NCI-H2081 (cell line): ENCODE measurements at places on chromosomes 2 and 18.
A peak's percentile ranks its signal among the peaks of the same experiment; 100 is the strongest.

DNA sequence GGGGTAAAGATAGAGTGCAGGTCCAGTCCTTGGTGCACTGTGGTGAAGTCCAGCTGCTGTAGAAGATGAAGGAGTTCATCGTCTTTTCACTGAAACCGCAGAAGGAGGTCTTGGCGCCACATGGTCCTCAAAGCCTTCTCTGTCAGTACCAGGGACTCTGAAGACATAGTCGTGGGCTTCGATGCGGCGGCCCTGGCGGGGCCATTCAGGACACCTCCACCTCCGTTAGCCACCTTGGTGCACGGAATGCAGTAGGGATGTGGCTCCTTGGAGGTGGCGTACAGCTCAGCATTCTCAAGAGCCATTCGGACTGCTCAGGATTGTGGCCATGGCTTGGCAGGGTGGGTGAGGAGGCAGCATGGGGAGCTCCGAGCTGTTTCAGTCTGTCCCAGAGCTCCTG lies 418.8 kb downstream of the SUCLG1 start:
- DNase-seq, result no peak

GRCh38 chr2:6785493-6785892 lies 80.2 kb downstream of the CMPK2 start:
- no peak for DNase-seq

- no peak for DNase-seq
Observed at GRCh38 chr18:69874058-69874457, 73.6 kb downstream of the CD226 start.

GRCh38 chr18:69109686-69110085 lies 291.0 kb upstream of the DOK6 start:
- no peak for DNase-seq

DNA sequence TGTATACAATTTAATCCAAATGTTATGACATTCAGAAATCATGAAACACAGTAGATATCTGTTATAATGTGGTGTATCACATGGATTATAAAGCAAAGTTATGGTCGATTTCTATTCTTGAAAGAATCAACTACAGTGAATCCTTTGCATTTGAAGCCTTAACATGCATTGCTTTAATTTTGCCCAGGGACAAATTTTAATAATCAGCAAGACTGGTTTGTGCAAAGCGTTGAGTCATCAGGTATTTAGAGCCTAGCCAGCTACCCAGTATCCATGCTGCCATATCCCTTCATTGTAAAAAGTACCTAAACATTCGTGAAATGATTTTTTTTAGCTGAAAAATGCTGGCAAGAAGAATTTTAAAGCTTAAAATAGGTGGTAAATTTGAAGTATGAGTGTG lies 8.9 kb upstream of the SPDYA start:
- no peak for DNase-seq

- DNase-seq, result no peak
Observed at GRCh38 chr2:157442191-157442590, 1.7 kb downstream of the CYTIP start.

DNA sequence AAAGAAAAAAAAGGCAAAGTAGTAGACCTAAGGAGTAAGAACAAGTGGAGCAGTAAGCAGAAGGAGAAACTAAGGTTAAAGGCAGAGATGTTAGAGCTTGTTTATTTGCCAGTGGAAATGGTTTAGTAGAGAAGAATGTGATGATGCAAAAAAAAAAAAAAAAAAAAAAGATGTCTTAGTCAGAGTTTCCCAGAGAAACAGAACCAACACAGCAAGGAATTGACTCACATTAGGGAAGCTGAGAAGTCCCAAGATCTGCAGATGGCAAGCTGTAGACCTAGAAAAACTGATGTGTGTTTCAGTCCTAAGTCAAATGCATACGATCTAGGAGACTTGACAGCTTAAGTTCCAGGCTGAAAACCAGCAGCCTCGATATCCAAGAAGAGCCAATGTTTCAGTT lies 1548.8 kb upstream of the LRRTM1 start:
- DNase-seq, result no peak

DNA sequence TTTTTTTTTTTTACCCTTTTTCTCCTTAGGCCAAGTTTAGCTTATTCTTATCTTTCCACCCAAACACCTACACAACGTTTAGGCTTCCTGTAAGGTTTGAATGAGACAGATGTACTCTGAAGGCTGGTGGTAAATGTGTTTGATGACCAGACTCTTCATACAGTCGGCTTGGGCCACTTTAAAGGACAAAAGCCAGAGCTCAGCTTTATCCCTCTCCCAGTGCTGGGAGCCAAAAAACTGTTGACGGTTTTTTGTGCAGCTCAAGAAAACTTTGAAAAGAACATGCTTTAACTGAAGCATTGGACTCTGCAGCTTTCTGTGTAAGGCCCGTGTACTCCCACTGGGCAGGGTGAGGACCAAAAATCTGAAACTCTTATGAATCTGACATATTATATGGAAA lies 15.4 kb downstream of the CD8A start:
- no peak for DNase-seq

GRCh38 chr2:240925191-240925567 lies 19.0 kb downstream of the CROCC2 start:
- no peak for DNase-seq

DNA sequence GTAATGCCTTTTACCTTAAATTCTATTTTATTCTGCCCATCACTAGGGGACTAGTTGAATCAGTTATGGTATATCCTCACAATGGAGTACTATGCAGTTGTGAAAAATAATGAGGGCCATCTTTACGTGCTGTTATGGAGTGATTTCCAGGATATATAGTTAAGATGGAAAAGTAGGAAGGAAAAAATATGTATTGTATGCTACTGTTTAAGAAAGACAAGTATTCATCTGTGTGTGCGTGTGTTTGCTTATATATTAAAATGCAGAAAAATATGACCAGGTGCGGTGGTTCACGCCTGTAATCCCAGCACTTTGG lies 32.5 kb upstream of the MRPL33 start:
- DNase-seq, result no peak

- DNase-seq, result no peak
Observed at GRCh38 chr2:217707131-217707611, 295.6 kb downstream of the TNS1 start.

DNA sequence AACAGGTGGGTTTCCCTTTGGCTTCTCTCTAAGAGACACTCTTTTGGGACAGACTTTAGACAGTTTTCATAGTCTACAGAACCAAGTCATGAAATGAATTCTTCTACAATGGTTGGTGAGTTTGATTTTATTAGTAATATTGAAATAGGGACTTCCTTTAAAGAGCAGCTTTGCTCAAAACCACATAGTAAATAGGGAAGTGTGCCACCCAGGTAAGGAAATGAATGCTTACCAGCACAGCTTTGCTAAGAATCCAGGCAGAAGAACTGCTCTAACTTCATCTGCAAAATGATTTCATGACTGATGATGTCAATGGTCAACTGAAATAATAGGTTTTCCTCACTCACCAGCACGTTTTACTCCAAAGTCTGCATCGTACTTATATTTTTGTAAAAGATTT lies 89.2 kb downstream of the NYAP2 start:
- DNase-seq, result no peak

DNA sequence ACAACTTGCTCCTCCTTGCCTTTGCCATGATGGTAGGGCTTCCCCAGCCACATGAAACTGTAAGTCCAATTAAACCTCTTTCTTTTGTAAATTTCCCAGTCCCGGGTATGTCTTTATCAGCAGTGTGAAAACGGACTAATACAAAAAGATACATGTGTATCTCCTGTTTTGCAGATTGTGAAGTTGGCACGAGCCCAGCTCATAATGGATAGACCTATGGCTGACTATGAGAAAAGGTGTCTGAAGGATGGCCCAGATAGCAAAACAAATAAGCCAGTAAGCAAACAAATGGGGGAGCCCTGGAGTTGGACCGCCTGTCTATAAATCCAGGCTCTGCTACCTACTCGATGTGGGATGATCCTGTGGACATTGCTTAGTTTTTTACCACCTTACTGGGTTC lies 15.5 kb upstream of the PRKCE start:
- DNase-seq, result no peak

GRCh38 chr18:11850821-11851145 lies 430 bp upstream of the CHMP1B start:
- no peak for DNase-seq

GRCh38 chr2:102206666-102207341 lies 20.0 kb downstream of the IL1RL2 start:
- DNase-seq, result no peak

GRCh38 chr18:63079114-63079513 lies 240.5 kb downstream of the BCL2 start:
- DNase-seq, result no peak

- DNase-seq, result peak; percentile 37
Observed at GRCh38 chr18:22846088-22846683, 86.9 kb upstream of the RBBP8 start.

DNA sequence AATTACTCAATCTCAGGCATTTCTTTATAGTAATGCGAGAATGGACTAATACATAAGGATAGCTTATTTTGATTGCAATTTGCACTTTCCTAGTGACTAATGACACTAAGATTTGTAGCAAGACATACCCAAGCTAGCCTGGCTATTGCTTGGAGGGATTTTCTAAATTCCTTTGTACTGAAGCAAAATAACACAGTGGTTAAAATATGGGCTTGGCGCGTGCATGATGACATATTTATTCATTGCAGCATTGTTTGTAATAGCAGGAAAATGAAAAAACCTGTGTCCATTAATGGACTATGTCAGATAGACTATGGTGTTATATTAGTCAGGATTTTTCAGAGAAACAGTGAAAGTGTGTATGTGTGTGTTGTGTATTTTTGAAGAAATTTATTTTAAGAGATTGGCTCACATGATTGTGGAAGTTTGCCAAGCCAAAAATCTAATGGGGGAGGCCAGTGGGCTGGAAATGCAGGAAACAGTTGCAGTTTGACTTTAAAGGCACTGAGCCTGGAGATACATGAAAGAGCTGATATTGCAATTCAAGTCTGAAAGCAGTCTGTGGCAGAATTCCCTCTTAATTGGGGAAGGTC lies 16.7 kb upstream of the LAPTM4A start:
- no peak for DNase-seq

GRCh38 chr18:28036488-28036887 lies 140.4 kb downstream of the CDH2 start:
- no peak for DNase-seq

- DNase-seq, result no peak
Observed at GRCh38 chr2:109438773-109439389, 174.9 kb downstream of the SEPTIN10 start.

GRCh38 chr2:207734264-207734635 lies 22.8 kb downstream of the CCNYL1 start:
- no peak for DNase-seq
